ENCODE measurements at places on chromosomes 5 and 9. TPM values are rescaled to one million over a fixed set of nuclear protein-coding genes. Genes with fewer than 3 reads are reported as not detected.

- H3K36me3 ChIP-seq: no peaks in the 10 kb centered on the region
- no peaks in the 10 kb centered on the region for H3K27me3 ChIP-seq
- H3K4me3 ChIP-seq: no peak overlapping the region
Measured at GRCh38 chr5:151095341-151096000, 14.6 kb upstream of the TNIP1 start.

GRCh38 chr9:133522073-133522910 lies 2.5 kb downstream of the MYMK start:
- H3K4me1 ChIP-seq: peaks cover 9% of the 10 kb centered on the region
- no peak overlapping the region for H3K27ac ChIP-seq
- DNase-seq: peak; percentile 40
- H3K27me3 ChIP-seq: no peaks in the 10 kb centered on the region

- no peak overlapping the region for H3K27ac ChIP-seq
- no peak for DNase-seq
- no peaks in the 10 kb centered on the region for H3K36me3 ChIP-seq
- H3K4me3 ChIP-seq: no peak overlapping the region
Measured at GRCh38 chr5:102099766-102100331, 196.2 kb downstream of the SLCO4C1 start.

DNA sequence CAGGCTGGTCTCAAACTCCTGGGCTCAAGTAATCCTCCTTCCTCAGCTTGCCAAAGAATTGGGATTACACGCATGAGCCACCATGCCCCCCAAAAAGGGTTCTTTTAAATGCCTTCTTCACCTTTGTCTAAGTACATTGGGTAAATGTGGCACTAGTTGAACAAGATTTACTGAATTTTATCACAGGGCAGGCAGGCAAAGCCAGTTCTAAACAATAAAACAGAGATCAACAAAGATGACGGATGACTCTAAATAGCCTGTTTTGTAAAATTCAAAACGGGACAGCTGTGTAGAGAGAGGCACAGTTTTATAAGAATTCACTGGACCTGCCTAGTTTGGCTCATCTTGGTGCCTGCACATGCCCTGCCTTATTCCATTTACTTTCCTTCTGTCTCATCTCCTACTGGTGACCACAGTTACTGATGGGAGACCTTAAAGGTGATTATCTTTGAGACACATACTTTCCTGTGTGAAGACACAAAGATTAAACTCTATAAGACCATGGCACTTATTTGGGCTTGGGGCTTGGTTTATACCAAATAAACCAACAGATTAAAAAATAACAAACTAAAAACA lies 149.6 kb upstream of the DMRT1 start:
- no peaks in the 10 kb centered on the region for H3K36me3 ChIP-seq
- no peak overlapping the region for H3K27ac ChIP-seq
- no peaks in the 10 kb centered on the region for H3K27me3 ChIP-seq
- no peak for DNase-seq
- no peak overlapping the region for H3K4me3 ChIP-seq

GRCh38 chr9:109455861-109456260 lies 42.2 kb downstream of the PTPN3 start:
- no peaks in the 10 kb centered on the region for H3K36me3 ChIP-seq
- no peak overlapping the region for H3K4me3 ChIP-seq
- H3K27ac ChIP-seq: no peak overlapping the region

DNA sequence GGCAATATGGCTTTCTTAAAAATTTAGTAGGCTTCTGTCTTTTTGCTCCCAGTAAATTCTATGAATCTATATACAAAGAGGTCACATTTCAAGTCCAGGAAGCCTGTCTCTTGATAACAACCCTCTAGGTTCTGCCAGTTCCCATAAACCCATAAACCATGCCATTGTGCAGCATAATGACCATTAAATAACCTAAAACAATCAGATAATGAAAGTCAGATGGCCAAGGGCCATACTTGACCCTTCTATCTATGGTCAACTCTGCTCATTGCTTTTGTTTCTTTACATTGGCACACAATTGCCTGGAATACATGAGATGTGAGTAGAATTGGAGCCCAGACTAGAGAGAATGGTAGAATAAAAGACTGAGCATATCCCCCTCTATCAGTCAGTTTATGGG lies 305.4 kb upstream of the KIF2A start:
- H3K4me3 ChIP-seq: no peak overlapping the region
- H3K27me3 ChIP-seq: no peaks in the 10 kb centered on the region
- no peaks in the 10 kb centered on the region for H3K36me3 ChIP-seq
- H3K4me1 ChIP-seq: no peaks in the 10 kb centered on the region

The OTP gene
- polyA plus RNA-seq: not detected

The TMEM232 gene
- 2.4 TPM for polyA plus RNA-seq

All from ovary (tissue), 10 donors.